Ureter (tissue), 1 donor: ENCODE measurements at places on chromosomes 2 and 18.

GRCh38 chr2:69704446-69704845, 37.5 kb upstream of the ANXA4 start:
- DNase-seq, result no peak

DNA sequence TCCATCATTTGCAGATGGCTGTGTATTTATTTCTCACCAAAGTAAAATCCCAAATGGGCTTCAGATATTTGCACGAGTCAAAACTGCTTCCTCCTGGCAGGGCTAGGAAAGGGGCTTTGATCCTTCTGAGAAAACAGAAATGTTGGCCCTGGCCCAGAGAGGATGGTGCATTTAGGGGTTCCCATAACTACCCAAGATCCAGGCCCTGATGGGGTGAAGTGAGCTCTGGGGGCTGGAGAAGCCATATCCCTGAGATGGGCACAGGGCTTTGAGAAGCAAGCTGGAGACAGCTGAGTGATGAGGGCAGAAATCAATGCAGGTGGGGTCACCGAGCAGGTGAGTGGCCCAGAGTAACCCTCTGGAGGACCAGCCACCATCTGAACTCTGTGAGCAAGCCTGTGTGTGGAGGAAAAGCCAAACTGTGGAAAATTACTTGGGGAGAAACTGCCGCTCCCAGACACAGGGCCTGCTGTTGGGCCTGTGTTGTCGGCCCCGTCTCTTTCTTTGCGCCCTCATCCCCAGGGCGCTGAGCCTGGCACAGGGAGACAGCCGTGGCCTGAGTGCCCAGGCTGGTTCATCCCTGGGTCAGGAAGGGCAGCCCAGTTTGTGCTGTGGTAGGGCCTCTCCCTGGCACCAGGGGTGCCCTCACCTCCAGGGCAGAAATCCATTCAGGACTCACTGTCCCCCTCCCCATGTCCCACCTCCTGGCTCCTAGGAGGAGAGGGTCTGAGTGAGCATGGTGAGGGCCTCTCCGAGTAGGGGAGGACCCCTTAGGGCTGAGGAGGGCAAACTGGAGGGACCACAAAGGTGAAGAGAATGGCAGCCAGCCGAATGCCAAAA, 167.8 kb upstream of the HAAO start:
- DNase-seq, result no peak

DNA sequence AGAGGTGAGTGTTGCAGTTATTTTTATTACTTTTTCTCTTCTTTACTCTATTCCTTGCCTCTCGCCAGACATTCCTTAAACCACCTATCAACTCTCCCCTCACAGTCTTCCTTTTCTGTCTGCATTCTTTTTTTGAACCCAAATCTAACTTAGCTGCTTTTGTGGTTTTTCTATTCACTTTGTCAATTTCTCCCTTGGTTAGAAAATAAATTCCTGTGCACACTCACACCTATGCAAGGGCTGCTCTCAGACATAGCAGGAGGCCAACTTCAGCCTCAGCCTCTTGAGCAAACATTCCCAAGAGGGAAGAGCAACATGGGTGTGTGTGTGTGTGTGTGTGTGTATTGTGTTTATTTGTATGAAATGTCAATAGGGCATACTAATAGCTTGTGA, 808.6 kb downstream of the RNF144A start:
- DNase-seq, result no peak

GRCh38 chr18:2060086-2060485, 511.2 kb downstream of the METTL4 start:
- DNase-seq, result no peak
